ENCODE measurements at places on chromosomes 3 and 15.

DNA sequence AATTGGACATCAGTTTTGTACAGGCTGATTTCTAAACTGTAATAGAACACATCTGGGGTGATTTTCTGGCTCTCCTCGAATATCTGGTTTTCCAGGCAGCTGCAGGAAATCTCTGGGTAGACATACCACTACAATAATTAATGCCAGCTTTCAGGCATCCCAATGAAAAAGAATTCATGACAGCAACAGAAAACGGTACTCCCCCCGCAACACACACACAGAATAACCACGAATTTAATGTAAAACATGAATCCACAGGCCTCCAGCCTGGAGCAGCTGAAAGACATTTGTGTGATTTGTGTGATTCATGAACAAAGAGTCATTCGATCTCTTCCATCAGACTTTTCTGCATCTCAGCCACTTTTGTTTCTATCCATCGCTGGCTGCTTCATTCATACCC is 262.2 kb downstream of the MAGI1 start:
- DNase-seq, result no peak

DNA sequence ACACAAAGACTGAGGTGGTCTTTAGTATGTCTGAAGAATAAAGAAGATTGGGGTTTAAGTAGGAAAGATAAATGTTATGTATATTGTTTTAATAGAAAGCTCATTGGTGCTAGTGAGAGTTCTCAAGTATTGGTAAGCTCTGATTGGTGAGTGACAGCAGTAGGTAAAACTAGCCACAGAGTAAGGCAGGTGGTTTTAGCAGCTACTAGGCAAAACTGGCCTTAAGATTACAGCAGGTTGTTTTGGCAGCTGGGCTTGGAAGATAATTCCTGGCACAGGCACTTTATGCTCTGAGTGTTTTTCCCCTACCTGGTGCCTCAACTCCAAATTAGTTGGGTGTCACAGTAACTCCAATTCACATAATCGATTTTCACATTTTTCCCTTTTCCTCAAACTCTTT is 66.3 kb downstream of the STAG1 start:
- no peak for DNase-seq

DNA sequence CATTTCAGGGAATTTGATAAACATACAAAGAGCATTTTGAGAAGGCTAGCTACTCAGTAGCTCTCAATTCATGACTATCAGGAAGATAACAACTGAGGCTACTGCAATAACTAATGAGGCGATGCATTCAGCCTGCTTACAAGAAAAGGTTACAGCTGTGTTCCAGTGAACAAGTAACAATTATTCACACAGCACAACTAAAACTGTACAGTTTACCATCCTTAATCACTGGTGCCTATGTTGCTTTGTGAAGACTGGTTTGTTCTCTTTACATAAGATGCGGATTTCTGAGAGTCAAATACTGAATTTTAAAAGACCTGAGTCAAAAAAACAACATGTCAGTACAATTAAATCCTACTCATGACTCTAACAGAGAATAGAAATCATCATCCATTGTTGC is 526.3 kb downstream of the OTOL1 start:
- no peak for DNase-seq

GRCh38 chr15:81955382-81956062 is 90.3 kb downstream of the MEX3B start:
- DNase-seq, result no peak

Measured in cerebellar nuclear complex (tissue), 1 donor.